ENCODE measurements at places on chromosomes 1 and 21. TPM values are rescaled to one million over a fixed set of nuclear protein-coding genes. Genes with fewer than 3 reads are reported as not detected.

Gene TMEM82
- total RNA-seq, result not detected

Gene KRTAP7-1
- total RNA-seq, result not detected

Gene NBPF4
- total RNA-seq, result 0.46 TPM

Gene AMY1B
- total RNA-seq, result not detected

Gene LRRC3
- 5.8 TPM for total RNA-seq

Gene HSD3B1
- total RNA-seq, result not detected

Gene LEPR
- total RNA-seq, result 13.6 TPM

Gene BGLAP
- total RNA-seq, result not detected

Gene CHI3L1
- total RNA-seq, result 1.2 TPM

Gene RRP15
- 15.7 TPM for total RNA-seq
